Activated CD8-positive, alpha-beta memory T cell treated with anti-CD3 and anti-CD28 coated beads, Interleukin-2, amount 50 U/mL, for 48 hours (primary cell): ENCODE measurements at places on chromosomes 2 and 18.

DNA sequence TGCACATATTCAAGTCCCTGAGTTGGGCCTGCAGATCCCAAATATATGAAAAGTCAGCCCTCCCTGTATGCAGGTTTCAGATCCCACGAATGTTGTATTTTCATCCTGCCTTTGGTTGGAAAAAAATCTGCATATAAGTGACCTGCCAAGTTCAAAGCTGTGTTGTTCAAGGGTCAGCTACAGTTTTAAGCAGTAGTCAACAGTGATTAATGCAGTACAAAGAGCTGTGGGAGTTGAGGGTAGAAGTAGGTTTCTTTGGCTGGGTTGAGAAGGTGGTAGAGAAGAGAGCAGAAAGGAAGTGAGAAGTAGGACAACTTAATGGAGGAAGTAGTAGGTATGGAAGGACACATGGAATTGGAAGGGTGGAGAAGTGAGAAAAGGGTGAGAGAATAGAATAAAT lies 127.9 kb downstream of the ANKRD44 start:
- DNase-seq: no peak

DNA sequence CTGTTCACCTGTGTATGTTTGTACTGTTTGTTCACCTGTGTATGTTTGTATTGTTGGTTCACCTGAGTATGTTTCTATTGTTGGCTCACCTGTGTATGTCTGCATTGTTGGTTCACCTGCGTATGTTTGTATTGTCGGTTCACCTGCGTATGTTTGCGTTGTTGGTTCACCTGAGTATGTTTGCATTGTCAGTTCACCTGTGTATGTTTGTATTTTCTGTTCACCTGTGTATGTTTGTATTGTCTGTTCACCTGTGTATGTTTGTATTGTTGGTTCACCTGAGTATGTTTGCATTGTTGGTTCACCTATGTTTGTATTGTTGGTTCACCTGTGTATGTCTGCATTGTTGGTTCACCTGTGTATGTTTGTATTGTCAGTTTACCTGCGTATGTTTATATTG lies 14.6 kb downstream of the ADI1 start:
- no peak for DNase-seq

DNA sequence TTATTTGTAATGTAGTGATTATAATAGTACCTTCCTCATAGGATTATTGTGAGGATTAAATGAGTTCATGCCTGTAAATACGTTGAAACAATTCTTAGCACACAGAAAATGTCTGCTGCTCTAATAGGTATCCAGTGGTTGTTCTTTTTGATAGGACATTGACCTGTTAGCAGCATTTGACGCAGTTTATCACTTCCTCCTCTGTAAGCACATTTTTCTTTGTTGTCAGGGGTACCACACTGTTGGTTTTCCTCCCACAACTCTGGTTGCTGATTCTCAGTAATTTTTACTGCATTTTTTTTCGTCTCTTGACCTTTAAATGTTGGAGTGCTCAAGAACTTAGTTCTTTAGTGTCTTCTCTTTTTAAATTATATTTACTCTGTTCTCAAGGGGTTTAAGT lies 15.4 kb downstream of the PPM1B start:
- DNase-seq: no peak

DNA sequence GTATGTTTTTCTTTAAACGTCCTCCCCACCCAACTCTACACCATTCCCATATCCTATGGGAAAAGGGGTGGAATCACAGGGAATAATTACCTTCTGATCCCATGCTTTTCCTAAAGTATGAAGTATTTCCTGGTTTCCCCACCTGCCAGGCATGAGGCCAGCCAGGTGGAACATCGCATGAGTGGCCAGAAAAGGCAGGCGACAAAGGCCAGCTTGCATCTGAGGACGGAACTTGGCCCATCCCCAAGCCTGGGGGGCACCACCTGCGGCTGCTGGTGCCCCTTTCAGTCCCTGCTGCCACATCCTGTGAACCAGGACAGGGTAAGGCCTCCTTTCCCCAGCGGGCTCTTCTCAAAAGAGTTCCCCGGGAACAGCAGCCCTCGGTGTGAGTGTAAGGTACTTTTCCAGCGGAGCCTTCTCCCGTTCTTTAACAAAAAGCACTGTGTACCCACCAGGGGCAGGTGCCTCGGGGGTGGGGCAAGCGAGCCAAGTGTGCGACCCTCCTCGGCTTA lies 1.2 kb upstream of the ERFE start:
- no peak for DNase-seq

DNA sequence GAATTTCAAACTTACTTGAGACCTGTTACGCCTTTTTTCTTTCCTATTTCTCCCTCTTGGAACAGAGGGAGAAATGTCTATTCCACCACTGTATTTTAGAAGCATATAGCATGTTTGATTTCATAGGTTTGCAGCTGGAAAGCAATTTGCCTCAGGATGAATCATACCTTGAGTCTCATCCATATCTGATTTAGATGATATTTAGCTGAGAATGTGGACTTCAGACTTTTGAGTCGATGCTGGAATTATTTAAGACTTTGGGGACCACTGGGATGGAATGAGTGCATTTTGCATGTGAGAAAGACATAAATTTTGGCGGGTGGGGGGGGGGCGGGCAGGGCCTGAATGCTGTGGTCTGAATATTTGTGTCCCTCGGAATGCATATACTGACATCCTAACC lies 282.7 kb upstream of the STON1 start:
- no peak for DNase-seq
